ENCODE measurements at places on chromosomes 4 and X.

DNA sequence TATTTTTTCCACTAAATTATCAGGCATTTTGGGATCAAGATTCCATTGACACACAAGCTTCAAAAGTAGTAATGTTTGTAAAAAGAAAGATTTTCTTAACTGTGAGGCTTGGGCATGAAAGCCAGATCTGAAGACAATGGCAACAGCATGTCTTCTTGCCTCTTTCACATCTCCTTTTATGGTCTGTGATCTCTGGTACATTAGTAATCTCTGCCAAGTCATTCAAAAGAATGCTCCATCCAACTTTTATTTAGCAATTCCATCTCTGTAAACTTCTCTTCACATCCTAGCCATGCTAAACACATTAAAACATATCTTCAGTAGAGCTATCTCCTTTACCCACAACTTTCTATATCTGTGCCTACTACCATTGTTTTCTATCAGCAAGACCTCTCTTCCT is 465.4 kb downstream of the FAT4 start:
- DNase-seq, result no peak

GRCh38 chr4:32485956-32486355 is 1765.8 kb downstream of the PCDH7 start:
- DNase-seq, result peak; percentile 4

- DNase-seq, result no peak
These were observed 11.1 kb upstream of the MAB21L2 start for GRCh38 chr4:150570862-150571261.

DNA sequence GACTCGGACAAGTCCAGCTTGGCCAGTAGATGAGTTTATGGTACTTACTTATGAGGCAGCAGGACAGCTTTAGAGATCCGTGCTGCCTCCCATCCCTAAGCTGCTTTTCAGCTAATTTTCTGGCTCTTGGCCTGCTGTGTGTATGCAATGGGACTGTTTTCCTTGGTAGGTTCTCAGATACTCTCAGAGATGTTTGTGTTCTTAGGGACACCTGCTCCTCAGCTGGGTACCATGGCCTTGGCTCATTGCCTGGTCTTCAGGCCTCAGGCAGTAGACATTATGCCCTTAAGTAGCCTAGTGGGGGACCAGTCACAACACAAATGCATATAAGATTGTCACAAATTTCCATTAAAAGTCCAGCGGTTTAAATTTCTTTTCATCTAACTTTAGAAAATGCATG is 688.0 kb downstream of the PCDH7 start:
- DNase-seq, result no peak

DNA sequence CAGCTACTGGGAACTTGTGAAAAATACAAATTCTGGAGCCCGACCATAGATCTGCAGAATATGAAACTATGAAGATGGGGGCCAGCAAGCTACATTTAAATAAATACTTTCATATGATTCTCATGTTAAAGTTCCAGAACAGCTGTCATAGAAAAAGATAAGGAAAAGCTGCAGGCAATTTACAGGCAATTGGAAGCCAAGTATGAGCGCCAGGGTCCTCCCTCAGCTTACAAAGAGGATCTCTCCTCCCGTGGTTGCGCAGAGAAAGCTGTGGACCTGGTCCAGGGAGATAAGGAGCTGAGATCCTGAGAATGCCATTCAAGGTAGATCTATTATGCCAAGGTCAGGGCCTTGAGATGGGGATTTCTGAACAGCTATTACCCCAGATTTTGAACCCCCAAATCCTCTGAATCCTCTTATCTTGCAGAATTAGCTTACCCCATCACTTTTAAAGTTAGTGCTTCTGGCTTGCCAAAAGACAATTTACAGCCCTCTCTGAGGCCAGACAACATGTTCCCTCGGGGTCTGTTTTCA is 25.6 kb upstream of the FRAS1 start:
- no peak for DNase-seq

Data from COLO829 (cell line).